ENCODE measurements at places on chromosomes 12 and 14. TPM values are rescaled to one million over a fixed set of nuclear protein-coding genes. Genes with fewer than 3 reads are reported as not detected.

GRCh38 chr12:119383206-119383605, 48.7 kb downstream of the CCDC60 start:
- peaks cover 76% of the 10 kb centered on the region for H3K4me1 ChIP-seq
- no peak overlapping the region for H3K4me3 ChIP-seq
- no peaks in the 10 kb centered on the region for H3K36me3 ChIP-seq
- DNase-seq, result no peak
- H3K27me3 ChIP-seq, result no peaks in the 10 kb centered on the region

The SYT1 gene
- 0.66 TPM for total RNA-seq

The GLIPR1L1 gene
- not detected for total RNA-seq

- no peaks in the 10 kb centered on the region for H3K36me3 ChIP-seq
- H3K4me1 ChIP-seq, result peaks cover 27% of the 10 kb centered on the region
- no peaks in the 10 kb centered on the region for H3K27me3 ChIP-seq
- no peak for DNase-seq
- no peak overlapping the region for H3K4me3 ChIP-seq
These were observed 27.8 kb downstream of the KCNA5 start for GRCh38 chr12:5071496-5071895.

The DBX2 gene
- not detected for total RNA-seq

DNA sequence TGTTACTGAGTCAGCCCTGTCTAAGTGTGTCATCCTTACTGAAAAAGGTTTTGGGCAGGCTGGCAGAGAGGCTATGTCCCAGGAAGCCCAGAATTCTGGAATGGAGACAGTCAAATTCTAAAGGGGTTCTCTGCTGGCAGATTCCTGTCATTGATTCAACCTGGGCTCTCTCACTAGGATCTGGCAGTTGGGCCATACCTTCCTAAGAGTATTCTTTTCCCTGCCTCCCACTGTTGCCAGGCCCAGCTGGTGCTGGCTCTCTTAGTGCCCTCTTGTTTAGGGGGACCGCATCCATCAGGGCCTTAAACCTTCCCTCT, 85.0 kb upstream of the EGLN3 start:
- H3K4me3 ChIP-seq, result no peak overlapping the region
- DNase-seq, result no peak
- no peaks in the 10 kb centered on the region for H3K27me3 ChIP-seq
- H3K4me1 ChIP-seq, result peaks cover 17% of the 10 kb centered on the region
- no peaks in the 10 kb centered on the region for H3K36me3 ChIP-seq

GRCh38 chr12:49533331-49533730, 5.5 kb upstream of the KCNH3 start:
- peaks cover 3% of the 10 kb centered on the region for H3K4me1 ChIP-seq
- no peak overlapping the region for H3K4me3 ChIP-seq
- H3K27me3 ChIP-seq, result peaks cover 41% of the 10 kb centered on the region
- no peaks in the 10 kb centered on the region for H3K36me3 ChIP-seq
- DNase-seq, result no peak

The CGRRF1 gene
- total RNA-seq, result 8.4 TPM

DNA sequence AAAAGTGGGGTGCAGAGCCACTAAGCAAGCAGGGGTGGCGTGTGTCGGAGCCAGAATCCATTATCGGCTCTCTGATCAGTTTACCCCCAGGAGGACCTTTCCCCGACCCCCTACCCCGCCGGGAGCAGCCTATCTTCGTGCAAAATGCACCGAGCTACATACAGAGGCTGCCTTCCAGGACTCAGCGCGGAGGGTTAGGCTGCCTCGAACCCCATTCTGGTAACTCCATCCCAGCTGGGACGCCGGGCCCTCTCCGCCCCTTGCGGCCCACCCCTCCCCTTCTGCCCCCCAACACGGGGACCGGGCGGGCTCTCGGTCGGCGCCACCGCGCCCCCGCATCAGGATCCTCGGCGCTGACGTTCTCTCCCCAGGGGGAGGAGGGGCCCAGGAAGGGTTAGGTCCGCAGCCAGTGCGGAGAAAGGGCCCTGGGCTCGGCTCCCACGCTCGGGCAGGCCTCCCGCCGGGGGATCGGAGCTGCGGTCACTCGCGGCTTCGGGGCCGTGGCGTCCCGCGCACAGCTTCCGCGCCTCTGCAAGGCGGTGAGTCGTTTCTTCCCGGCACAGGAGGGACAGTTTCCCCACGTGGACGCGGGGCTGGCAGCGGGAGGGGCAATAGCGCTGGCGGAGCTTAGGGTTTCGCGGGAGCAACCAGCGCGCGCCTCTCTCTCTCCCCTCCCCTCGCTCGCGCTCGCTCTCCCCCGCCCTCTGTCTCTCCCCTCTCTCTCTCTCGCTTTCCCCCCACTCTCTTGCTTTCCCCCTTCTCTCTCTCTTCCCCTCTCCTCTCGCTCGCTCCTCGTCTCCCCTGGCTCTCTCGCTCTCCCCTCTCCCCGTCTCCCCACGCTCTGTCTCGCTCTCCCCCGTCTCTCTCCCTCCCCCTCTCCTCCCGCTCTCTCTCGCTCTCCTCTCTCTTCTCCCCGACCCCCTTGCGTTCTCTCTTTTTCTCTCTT, 12.5 kb upstream of the MAP3K9 start:
- no peaks in the 10 kb centered on the region for H3K36me3 ChIP-seq
- H3K4me3 ChIP-seq, result peak overlapping the region; percentile 83
- no peak overlapping the region for H3K27ac ChIP-seq

The CLEC1B gene
- total RNA-seq, result 1.2 TPM

DNA sequence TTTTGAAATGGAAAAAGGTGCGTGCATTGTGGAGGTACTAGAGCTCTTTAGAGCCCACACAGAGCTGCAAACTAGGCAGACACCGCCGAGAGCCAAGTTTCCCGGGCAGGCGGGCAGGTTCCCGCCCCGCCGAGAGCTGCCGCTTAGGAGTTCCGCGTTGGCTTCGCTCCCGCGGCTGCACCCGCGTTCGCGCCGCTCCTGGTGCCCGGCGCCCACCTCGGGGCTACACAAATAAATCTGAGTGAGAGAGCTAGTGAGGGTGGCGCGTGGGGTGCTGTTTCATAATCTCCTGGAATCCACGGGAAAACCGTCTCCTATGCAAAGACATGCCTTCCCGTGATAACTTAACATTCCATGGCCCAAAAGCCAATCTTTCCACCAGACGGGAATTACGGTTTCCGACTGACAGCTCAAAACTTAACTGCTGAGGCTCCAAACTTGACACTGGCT, 645 bp downstream of the KITLG start:
- no peak overlapping the region for H3K27ac ChIP-seq
- DNase-seq, result peak; percentile 57
- H3K4me1 ChIP-seq, result peaks cover 12% of the 10 kb centered on the region
- H3K36me3 ChIP-seq, result no peaks in the 10 kb centered on the region
- H3K4me3 ChIP-seq, result peak overlapping the region; percentile 55

DNA sequence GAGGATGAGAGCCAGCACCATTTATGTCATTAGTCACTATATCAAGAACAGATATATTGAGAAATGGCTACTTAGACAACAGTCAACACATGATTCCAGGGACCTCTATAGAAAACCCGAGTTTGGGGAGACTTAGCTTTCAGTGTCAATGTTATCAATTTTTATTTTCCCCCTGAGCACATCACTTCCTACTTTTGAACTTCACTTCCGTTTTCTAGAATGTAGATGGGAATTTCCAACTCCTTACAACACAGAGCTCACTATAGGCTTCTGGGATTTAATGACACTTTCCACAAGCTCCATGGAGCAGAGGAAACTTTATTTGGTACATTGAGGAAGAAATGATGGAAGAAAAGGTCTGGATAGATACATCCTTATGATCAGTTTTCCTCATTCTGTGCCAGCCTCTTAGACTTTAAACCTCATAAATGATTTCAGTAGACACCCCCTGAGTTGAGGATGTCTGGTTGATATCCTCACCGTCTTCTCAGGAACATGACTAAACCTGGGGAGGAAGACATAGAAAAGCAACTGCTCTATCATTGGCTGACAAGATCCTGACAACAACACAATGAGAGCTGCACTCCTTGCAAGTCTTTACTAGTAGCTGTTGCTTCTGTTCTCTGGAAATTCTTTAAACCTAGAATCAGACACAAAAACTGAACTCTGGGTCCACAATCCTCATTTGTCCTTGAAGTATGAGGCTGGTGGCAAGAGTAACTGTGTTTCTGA, 449.4 kb upstream of the OR4E1 start:
- no peaks in the 10 kb centered on the region for H3K36me3 ChIP-seq
- no peak overlapping the region for H3K27ac ChIP-seq
- H3K27me3 ChIP-seq, result peaks cover 13% of the 10 kb centered on the region

The ALKBH1 gene
- total RNA-seq, result 8.6 TPM

DNA sequence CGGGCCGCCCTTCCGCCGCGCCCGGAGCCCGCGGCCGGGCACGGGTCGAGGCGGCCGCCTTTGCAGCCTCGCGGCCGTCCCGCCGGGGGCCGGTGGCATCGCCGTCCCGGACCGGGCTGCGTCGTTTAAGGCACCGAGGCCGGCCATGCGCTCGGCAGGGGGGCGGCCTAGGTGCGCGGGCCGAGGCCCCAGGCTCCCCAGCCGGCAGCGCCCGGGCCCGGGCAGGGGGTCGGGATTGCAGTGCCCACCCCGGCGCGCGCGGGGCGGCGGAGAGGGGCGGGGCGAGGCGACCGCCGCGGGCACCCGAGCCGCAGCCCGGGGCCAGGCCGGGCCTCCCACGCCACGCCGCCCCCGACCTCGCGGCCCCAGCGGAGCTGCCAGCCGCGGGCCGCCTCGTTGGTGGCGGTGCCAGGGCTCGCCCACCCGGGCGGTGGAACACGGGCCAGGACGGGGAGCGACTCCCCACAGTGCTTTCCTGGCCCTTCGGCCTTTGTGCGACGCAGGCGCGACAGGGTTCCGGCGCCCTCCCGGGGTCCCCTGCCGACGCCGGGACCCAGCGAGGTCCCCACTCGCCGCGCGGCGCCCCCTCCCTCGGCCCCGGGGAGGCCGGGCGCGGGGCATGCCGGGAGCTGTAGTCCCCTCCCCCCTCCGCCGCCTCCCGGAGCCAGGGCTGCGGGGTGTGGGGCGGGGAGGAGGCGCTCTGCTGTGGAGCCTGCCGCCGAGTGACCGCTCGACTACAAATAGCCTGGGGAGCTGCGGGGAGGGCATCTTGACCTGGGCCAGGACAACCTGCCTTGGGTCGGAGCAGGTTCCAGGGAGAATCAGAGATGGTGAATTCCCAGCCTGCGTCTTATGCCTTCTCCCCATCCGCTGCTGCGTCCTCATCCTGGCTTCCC, 769 bp downstream of the FKBP4 start:
- H3K4me3 ChIP-seq, result peak overlapping the region; percentile 71
- H3K27ac ChIP-seq, result peak overlapping the region; percentile 49
- peaks cover 30% of the 10 kb centered on the region for H3K36me3 ChIP-seq

DNA sequence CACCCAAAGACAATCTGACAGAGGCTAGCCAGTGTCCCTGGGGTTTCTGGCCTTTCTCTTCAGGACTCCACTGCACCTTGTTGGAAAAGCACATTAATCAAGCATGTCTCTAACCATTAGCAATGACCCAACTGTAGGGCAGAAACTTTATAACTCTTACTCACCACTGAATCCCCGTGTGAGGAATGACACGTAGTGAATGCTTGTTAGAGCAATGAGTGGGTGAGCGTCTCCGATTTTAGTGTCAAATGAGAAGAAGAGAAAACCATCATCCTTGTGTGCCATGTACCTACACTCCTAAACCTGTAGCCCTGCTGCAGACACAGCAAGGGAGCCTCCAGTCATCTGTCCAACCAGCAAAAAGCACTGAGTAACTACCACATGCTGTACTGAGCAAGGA, 56.5 kb upstream of the GPR68 start:
- no peaks in the 10 kb centered on the region for H3K4me1 ChIP-seq
- H3K27ac ChIP-seq, result no peak overlapping the region
- no peak overlapping the region for H3K4me3 ChIP-seq
- no peak for DNase-seq
- H3K36me3 ChIP-seq, result no peaks in the 10 kb centered on the region
- H3K27me3 ChIP-seq, result peaks cover 25% of the 10 kb centered on the region

The PRKD1 gene
- 17.9 TPM for total RNA-seq

GRCh38 chr12:19129486-19130223, at the start of gene PLEKHA5:
TSS of gene PLEKHA5 (plus strand) at chr12:19129733. CDS start at chr12:19129800, 67 bp downstream.
- H3K27ac ChIP-seq, result peak within 1 kb of the TSS; percentile 82
- H3K36me3 ChIP-seq, result no peaks in the 10 kb centered on the region
- peak; percentile 93 for DNase-seq
- peaks cover 28% of the 10 kb centered on the region for H3K4me1 ChIP-seq
- peak within 1 kb of the TSS; percentile 100 for H3K4me3 ChIP-seq

DNA sequence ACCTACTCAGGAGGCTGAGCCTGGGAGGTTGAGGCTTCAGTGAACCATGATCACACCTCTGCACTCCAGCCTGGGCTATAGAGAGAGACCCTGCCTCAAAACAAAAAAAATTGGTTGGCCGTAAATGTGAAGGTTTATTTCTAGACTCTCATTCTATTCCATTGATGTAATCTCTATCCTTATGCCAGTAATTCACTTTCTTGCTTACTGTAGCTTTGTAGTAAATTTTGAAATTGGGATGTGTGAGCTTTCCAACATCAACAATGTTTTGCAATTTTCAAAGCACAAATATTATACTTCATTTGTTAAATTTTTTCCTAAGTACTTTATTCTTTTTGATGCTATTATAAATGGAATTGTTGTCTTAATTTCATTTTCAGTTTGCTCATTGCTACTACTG, 24.6 kb downstream of the LIN52 start:
- H3K27ac ChIP-seq, result no peak overlapping the region
- no peaks in the 10 kb centered on the region for H3K36me3 ChIP-seq
- H3K4me3 ChIP-seq, result no peak overlapping the region
- DNase-seq, result no peak
- no peaks in the 10 kb centered on the region for H3K27me3 ChIP-seq

The MMP14 gene
- 24.6 TPM for total RNA-seq

DNA sequence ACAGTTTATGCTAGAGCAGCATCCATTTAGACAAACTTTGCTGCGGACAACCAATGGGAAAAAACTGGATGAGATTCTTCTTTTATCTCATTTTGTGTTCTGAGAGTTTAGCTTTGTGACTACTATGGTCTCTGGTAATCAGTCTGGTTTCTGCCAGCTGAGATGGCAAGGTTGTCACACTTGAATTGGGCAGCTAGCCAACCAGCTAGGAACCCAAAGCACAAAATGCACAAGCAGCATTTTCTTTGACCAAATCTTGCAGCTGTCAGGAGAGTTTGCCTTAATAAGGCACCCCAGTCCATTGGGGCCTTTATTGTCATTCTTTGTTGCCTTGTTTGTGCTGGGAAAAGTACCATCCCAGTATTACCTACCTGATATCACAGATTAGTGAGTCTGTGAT, 34.0 kb upstream of the ETV6 start:
- no peak for DNase-seq
- no peaks in the 10 kb centered on the region for H3K36me3 ChIP-seq

DNA sequence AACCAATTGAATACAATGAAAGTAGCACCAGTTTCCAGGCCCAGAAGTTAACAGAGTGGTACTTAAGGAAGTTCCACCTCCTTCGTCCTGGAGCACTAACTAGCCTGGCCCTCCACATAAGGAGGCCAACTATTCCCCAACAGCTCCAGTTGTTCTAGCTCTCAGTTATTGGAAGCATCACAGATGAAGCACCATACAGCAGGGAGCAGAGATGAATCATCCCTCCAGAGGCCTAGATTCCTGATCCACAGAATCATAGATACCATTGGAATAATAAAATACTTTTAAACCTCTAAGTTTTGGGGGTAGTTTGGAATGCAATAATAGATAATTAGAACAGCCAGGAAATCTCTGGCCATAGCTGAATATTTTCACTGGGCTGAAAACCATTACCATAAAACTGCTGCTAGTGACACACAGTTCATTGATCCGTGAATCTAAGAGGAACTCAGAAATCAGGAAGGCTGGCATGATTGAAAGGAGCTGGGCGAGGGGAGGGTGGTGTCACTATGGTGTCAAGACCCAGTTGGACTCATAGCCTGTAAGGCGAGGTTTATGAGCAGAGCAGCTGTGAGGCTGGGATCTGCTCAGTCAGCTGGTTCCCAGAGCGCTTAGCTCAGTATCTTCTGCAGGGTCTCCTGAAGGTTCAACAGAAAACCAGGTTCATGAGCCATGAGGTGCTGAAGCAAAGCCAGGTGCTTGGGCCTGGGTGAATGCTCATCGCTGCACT, 371.4 kb upstream of the TMTC1 start:
- no peaks in the 10 kb centered on the region for H3K27me3 ChIP-seq
- H3K4me1 ChIP-seq, result no peaks in the 10 kb centered on the region
- DNase-seq, result no peak
- H3K4me3 ChIP-seq, result no peak overlapping the region
